Stimulated activated CD4-positive, alpha-beta T cell treated with anti-CD3 and anti-CD28 coated beads, TNF-alpha, amount 100 ng/mL, for 1 hour (primary cell): ENCODE measurements at places on chromosomes 3 and 15.

DNA sequence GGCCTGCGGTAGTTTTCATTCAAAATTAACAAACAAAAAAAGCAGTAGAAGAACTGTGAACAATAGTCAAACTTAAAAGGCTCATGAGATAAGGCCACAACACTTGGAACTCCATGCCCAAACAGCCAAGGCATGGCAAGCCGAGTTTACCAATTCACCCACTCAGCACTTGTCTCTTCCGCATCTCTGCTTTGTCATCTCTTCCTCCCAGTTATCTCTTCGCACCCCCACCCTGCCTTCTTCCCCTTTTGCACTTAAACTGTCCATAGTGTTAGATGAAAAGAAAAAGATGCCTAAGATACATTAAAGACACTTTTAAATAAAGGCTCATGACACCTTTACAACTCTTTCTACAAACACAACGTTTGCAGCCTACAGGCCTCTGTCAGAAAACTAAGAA, 11.1 kb downstream of the TLE3 start:
- no peak for DNase-seq

GRCh38 chr15:64687688-64688087, 87.7 kb downstream of the RBPMS2 start:
- DNase-seq: no peak

DNA sequence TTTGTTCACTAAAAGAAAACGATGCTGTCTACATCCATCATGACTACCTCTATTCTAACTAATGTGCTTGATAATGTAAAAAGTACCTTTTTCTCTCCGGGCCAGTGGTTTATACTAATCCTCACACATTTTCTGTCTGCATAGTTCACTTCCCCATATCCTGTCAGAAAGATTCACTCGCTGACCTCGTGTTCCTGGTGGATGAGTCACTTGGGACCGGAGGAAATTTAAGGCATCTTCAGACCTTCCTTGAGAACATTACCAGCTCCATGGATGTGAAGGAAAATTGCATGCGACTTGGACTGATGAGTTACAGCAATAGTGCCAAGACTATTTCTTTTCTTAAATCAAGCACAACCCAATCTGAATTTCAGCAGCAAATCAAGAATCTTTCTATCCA, 33.8 kb downstream of the COL6A5 start:
- DNase-seq: no peak

DNA sequence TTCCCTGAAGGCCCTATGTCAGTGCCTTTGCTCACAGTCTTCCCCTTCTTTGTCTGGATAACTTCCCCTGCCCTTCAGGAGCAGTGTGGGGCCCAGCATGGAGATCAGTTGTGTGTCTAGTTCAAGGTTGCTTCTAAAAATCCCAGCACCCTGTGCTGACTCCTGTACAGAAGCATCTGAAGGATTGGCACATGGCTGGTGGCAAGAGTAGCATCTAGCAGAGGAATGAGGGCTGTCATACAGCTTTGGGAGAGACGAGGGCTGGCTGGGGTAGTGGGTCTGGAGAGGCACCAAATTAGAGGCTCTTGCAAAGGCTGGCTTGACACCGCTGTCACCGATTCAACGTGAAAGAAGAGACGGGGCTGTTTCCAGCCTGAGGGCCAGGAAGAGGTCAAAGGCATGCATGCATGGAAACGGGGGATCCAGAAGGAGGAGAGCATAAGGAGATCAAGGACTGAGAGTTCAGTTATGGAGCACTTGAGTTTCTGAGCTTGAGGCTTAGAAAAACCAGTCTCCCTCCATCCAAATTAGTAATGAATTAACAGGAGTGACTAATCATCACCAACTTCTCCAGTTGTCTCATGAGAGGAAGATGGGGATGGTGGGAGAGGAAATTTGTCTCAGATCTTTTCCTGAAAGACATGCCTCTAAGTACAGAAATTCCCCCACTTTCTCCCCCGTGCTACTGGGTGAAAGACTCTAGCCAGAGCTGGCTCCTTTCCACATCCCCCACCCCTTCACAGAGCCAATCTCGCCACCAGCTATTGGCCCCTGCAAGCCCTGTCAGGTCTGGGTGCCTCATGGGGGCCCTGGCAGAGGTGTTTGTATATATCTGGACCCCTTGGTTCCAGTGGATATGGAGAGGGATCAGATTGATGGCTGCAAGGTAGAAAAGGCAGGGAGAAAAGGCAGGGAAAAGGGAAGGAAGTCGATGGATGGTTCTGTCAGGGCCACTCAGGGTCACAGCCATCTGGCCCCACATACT, 45.9 kb downstream of the SLCO2A1 start:
- no peak for DNase-seq

- no peak for DNase-seq
Measured at GRCh38 chr3:44125882-44126281, 115.8 kb upstream of the TOPAZ1 start.

GRCh38 chr15:79065706-79066376, 24.7 kb downstream of the RASGRF1 start:
- no peak for DNase-seq

DNA sequence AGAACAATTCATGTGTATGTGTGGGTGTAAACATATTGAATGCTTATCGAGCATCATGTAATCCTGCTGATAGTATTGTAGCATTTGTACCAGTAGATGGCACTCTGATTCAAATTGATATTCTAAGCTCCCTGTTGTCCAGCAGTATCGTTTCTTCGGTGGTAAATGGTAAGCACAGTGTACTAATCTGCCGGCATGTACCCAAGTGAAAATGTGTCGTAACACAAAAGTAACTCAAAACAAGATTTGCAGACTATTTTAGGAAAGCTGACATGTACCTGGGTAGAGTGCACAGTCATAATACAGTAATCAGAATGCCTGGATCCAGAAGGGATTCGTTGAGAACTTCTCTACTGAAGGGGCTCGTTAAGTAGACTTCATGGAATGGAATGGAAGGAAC, 31.7 kb upstream of the MNS1 start:
- no peak for DNase-seq

- DNase-seq: peak; percentile 52
Measured at GRCh38 chr15:74127255-74127953, 3.0 kb upstream of the ISLR2 start.

DNA sequence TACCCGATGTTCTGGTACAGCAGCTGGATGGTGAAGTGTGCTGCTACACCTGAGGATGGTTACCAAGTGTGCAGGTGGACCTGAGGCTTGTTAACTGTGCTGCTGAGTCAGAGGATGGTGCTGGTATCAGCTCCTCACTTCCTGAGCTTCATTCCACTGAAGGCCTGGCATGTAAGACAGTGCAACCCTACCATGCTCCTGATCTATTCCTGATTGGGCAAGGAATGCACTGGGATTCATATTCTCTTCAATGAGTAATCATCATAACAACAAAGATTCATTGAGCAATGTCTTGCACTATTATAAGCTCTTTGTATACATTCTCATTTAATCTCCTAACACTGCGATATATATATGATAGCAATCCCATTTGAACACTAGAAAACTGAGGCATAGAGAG, 62.9 kb upstream of the THSD4 start:
- no peak for DNase-seq

DNA sequence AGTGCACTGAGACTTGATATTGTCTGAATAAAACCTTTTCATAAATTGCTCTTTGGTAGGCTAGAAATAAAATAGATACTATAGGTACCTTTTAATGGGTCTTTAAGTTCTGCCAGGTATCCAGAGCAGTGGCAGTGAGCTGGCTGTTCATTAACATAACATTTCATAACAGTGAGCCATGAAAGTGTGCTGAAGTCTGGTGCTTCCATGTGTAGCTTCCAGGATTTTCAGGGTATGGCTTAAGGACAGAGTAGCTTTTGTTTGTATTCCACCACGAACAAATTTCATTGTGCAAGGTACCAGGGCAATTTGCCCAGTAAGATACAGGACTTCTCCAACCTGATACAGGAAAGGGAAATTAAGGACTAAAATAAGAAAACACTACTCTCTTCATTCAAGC, 124.7 kb upstream of the NANOGP8 start:
- no peak for DNase-seq

DNA sequence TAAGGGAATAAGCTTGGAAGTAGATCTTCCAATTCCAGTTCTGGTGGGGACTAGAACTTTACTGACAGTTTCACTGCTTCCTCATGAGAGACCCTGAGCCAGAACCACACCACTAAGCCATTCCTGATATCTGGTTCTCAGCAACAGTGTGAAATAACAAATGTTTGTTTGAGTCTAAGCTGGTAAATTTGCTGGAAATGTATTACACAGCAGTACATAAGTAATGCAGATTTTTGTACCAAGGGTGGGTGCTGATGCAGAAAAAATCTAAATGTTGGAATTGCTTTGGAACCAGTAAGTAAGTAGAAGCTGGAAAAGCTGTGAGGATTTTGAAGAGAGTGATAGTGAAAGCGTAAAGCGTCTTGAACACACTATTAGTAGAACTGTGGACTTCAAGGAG, 14.4 kb upstream of the AKAP13 start:
- no peak for DNase-seq

GRCh38 chr15:58459045-58459444, 27.3 kb downstream of the LIPC start:
- no peak for DNase-seq

GRCh38 chr3:181609030-181609767, 102.5 kb upstream of the SOX2 start:
- DNase-seq: no peak

GRCh38 chr3:43505351-43505750, 116.5 kb downstream of the ANO10 start:
- no peak for DNase-seq

DNA sequence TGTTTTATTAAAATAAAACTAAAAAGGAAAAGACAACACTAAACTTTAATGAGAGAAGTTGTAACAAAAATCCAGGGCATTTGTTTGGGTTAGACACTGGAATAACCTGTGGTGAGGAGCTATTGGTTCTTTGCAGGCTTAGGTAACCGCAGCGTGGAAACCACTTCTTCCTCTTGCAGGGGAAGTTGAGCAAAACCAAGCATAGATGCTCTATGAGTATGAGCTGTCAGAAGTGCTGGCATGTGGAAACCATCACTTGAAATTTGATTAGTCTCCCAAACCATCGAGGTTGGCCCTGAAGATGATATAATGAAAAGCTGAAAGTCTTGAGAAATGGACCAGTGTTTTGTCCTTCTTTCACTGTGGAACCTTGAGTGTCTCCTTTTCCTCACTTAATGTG, 127.1 kb upstream of the RBMS3 start:
- DNase-seq: no peak

- no peak for DNase-seq
Measured at GRCh38 chr3:118337649-118338048, 697.0 kb downstream of the IGSF11 start.

- no peak for DNase-seq
Measured at GRCh38 chr3:31234145-31234544, 298.6 kb upstream of the STT3B start.

GRCh38 chr3:197428117-197428801, 127.5 kb downstream of the BDH1 start:
- DNase-seq: peak; percentile 5

- no peak for DNase-seq
Measured at GRCh38 chr3:2415083-2415482, 316.4 kb downstream of the CNTN4 start.

DNA sequence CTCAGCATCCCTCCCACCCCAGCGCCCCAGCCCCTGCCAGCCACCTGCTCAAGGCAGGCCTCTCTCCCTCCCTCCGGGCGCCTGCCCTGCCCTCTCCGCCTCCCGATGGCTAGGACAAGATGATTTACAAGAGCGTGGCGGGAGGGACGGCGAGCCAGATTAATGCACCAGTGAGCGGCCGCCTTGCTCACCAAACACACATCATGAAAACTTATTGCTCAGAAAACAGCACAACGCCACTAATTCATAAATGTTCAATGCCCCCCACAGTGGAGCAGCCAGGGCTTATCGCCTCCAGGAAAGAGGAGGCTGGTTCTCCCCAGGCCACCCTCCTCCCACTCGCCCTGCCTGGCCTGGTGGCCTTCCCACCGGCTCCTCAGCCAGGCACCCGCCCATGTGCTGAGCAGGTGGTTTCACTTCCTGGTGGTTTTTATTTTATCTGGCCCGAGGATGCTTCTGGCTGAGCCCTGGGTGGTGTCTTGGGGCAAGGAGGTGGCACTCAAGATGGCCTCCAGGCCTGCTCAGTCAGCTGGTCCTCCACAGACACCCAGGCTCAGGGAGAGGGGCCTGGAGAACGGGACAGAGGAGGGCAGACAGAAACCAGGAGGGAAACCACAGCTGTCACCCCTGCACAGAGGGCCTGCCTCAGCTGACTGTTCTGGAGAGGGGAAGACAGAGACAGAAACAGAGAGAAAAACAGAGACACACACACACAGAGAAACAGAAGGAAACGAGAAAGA, 284.9 kb downstream of the UACA start:
- DNase-seq: no peak

- peak; percentile 27 for DNase-seq
Measured at GRCh38 chr3:194685718-194686413, at the start of gene FAM43A. Gene FAM43A (plus strand): TSS chr3:194685883. CDS start chr3:194686827, 944 bp downstream.
